Immature natural killer cell (primary cell): ENCODE measurements at places on chromosomes 7 and 10.

GRCh38 chr7:6162331-6162620, 110.1 kb downstream of the CYTH3 start:
- DNase-seq: no peak

DNA sequence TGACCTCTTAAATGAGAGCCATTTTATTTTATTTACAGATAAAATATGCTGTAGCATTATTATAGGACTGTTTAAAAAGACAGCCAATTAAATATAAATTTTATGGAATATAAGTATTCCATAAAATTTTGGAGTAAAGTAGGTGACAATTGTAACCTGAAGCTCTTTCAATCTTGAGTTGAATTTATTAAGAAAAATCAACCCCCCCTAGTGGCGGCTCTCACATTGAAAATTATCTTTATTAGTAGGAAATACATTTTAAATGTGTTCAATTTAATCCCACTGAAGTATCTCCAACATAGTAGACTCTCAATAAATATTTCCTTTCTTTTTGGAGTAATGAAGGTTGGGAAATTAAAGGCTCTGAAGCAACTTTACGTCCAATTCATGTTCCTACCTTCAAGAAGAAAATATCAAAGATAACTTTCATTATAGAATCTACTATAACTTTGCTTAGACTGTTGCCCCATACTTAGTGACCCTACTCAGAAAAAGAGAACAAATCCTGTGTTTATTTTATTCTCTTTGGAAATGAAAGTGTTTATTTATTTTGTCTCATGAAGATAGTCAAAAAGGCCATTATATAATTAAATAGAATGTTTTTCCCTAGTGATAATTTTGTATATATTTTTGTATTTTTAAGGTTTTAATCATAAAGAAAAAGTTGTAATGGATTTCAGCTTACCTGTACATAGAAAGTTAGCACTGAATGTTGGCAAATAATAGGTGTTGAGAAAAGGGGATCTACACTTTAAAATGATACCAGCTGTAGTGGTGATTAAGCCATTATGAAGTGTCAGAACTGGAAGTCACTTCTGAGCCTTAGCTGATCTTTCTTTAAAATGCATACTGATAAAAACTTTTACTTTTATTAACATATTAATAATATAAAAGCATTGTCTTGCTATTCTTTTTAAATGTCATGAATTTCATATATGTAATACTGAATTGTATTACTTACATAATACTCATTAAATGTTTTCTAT, 3.3 kb downstream of the AHR start:
- DNase-seq: peak; percentile 22

DNA sequence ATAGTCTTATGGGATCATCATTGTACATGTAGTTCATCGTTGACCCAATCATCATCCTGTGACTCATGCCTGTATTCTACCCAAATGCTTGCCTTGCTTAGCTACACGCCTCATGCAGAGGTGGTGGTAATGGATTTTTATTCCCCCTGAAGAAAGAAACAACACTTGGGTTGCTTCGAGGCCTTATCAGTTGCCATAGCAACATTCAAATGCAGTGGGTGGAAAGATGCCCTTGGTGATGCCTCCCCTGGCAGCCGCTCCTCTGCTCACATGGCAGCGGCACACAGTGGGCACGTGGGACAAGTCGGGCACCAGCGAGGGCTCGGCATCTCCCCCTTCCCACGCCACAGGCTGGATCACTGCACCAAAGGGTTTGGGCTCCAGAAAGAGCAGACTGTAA, 54.0 kb upstream of the NMT2 start:
- DNase-seq: no peak

DNA sequence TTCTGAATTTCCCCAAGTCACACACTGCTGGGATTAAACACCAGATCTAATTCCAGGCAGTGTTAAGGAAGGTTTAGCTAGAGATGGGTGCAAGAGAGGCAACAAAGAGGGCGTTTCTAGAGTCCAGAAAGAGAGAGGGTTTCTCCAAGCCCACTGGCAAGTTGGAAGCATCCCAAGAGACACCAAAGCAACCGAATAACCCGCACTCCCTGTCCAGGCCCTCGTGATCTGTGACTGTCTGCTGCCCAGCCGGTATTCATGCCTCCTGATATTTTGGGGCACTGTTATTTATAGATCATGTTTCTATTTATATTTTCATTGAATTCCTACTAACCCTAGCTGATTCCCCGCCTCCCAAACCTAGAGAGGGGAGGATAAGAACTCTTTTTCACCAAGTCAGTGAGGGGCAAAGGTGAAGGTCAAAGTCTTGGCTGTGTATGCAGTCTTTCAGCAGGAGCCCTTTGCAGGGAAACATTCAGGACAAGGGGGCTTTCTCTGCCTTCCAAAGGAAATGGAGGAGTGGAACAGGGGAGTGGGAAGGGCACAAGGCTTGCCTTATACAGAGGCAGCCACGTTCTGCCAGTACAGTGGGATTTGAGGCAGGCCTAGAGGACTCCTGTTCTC, 103.6 kb downstream of the SH3PXD2A start:
- no peak for DNase-seq

- DNase-seq: no peak
Observed at GRCh38 chr10:77390481-77390891, 247.1 kb downstream of the KCNMA1 start.
